ENCODE measurements at places on chromosomes 7 and 10. TPM values are rescaled to one million over a fixed set of nuclear protein-coding genes. Genes with fewer than 3 reads are reported as not detected.

- DNase-seq: no peak
Observed at GRCh38 chr10:51789903-51790302, 90.5 kb upstream of the CSTF2T start.

- no peak for DNase-seq
Observed at GRCh38 chr10:124939290-124939689, 2.6 kb upstream of the ZRANB1 start.

- DNase-seq: no peak
Observed at GRCh38 chr10:100053686-100054460, 27.8 kb downstream of the CPN1 start.

GRCh38 chr7:107041097-107041496 is 3.4 kb upstream of the PRKAR2B start:
- no peak for DNase-seq

- DNase-seq: no peak
Observed at GRCh38 chr10:50438049-50438936, 185.5 kb downstream of the SGMS1 start.

- no peak for DNase-seq
Observed at GRCh38 chr7:120334475-120334874, 61.5 kb downstream of the KCND2 start.

DNA sequence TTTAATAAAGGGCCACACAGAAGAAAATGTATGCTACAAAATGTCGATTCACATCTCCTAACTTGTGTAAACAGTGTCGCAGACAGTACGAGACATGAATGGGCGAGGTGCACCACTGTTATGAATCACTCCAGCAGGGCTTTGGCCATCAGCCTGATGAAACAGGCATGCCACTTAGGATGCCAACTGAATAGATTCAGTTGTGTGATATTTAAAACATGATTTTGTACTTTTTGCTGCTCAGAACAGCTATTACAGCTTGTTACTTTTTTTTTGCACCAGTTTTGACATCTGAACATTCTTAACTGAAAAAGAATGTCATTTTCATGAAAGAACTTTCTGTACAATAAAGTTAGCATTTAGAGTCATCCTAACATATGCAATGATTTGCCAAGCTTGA is 138.1 kb downstream of the VTI1A start:
- DNase-seq: no peak

GRCh38 chr10:23291551-23292334 is 52.9 kb downstream of the C10orf67 start:
- DNase-seq: no peak

DNA sequence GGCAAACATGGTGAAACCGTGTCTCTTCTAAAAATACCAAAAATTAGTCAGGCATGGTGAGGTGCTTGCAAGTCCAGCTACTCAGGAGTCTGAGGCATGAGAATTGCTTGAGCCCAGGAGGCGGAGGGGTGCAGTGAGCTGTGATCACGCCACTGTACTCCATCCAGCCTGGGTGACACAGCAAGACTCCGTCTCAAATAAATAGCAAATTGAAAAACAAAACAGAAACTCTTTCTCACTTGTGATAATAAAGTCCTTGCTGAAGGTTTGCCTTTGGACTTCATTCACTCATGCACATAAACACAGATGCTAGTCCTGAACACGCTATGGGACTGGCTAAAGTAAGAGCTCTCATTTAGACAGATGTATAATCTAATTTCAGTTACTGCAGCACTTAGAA is 37.6 kb downstream of the ANK3 start:
- DNase-seq: no peak

DNA sequence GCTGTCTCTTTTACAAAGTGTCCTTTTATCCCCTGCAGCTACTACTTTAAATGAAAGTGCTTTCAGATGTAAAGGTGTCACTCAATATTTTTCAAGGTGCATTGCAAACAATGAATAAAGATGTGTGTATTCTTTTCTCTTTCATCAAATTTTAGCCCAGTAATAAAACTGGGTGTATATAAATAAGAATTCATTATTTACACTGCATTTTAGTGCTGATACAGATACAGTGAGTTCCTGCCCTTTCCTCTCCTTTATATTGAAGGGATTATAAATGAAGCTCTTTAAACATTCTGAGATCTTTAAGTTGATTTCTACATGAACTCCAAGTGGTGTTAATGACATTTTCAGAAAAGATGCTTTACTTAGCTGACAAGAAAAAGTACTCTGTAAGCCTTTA is 517.5 kb downstream of the PHTF2 start:
- no peak for DNase-seq

- DNase-seq: no peak
Observed at GRCh38 chr7:132492823-132493445, 83.3 kb downstream of the PLXNA4 start.

DNA sequence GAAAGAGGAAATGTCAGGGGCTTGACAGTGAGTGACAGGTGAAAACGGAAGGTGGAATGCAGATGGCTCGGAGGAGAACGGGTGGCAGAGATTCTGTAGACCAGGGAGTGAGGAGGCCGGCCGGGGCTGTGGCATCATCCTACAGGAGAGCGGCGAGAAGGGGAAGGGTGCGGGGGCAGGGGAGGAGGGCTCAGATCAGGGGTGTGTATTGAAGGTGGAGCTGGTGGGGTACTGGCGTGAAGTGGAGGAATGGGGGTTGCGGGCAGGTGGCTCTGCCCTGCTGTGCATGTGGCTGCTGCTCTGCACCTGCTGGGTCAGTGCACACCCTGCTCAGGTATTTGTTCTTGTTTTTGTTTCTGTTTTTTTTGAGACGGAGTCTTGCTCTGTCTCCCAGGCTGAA is 470.8 kb upstream of the FOXK1 start:
- DNase-seq: no peak

- no peak for DNase-seq
Observed at GRCh38 chr7:156747718-156748117, 107.1 kb downstream of the RNF32 start.

DNA sequence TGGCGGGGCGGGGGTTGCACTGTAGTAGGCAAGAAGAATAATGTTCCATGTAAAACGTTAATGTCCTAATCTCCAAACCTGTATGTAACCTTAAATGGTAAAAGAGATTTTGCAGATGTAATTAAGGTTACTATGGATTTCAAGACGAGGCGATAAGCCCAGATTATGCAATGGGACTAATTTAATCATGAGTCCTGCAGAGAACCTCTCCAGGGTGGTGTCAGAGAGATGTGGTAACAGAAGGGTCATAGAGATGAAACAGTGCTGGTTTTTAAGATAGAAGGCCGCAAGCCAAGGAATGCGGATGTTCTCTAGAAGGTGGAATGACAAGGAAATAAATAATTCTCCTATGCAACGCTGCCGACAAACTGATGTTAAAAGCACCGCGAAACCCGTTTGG is 57.1 kb downstream of the UBE3C start:
- DNase-seq: no peak

The SFTPD gene
- total RNA-seq: 2.5 TPM

The LRRD1 gene
- not detected for total RNA-seq

The PON3 gene
- total RNA-seq: 8.5 TPM

The GPR26 gene
- not detected for total RNA-seq

The BMPER gene
- 1.6 TPM for total RNA-seq

The SVOPL gene
- 0.15 TPM for total RNA-seq

The BLNK gene
- 2.9 TPM for total RNA-seq

All from breast epithelium (tissue), 4 donors.